AG09309 (cell line): ENCODE measurements at places on chromosomes 6 and 20.

DNA sequence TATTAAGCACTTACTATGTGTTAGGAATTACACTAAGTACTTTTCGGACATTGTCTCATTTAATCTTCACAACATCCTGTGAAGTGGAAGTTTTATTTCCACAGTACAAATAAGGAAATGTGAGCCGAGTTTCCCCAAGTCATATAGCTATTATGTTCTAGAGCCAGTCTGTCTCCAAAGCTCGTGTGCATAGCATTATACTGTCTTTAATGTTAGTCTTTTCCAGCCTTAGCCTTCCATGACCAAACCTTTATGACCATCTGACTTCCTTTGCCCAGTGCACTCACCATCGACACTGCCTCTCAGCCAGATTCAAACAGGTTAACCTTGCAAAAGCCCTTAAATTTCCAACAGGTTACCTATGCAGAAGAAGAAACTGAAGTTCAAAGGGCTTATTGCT lies 55.7 kb downstream of the PKIB start:
- DNase-seq, result no peak

DNA sequence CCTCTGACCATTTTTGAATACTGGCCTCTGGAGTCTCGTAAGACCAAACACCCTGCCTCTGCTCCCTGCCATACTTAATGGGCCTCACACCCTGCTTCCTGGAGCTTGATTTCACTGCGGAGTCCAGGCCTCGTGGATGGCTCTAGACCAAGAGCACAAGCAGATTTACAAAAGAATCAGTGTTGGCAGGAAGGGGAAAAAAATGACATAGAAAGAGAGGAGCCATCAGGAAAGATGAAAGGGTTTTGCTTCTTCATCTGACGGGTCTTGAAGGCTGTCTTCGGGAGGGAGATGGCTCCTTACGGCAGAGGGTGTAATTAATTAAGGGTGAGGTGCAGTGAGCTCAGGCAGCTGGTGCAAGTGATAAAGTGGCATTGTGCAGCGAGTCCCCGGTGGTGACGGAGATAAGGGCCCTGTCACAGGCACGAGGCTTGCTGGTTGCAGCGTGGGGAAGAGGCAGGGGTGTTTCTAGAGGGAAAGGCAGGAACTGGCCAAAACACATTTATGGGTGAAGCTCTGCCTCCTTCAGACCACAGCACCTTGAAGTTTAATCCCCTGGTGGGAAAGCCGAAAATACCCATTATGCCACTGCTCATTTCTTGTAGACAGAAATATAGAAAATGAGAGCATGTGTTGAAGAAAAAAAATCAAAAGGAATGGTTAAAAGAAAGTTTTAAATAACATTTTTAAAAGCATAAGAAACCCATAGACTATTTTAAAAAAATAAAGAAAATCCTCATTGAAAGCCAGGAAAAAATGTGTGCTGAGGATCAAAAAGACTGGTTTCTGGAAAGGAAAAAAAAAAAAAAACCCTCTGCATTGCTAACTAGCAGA lies 128.6 kb upstream of the LRFN2 start:
- DNase-seq, result no peak

DNA sequence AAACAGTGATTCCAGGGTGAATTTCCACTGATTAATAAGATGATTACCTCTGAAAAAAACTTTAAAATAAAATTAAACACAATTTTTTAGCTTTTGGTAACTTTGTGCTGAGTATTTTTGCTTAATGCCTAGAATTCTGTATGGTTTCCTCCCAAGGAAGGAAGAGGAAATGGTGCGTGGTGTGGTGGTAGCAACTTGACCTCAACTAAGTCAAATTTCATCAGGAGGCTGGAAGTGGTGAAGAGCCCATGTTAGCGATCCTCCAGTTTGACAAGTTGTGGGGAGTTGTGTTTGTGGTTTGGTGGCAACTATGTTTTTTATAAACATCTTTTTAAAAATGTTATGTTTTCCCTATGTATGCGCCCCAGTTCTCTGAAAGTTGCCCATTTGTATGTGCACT lies 5.0 kb upstream of the RTF2 start:
- DNase-seq, result no peak

DNA sequence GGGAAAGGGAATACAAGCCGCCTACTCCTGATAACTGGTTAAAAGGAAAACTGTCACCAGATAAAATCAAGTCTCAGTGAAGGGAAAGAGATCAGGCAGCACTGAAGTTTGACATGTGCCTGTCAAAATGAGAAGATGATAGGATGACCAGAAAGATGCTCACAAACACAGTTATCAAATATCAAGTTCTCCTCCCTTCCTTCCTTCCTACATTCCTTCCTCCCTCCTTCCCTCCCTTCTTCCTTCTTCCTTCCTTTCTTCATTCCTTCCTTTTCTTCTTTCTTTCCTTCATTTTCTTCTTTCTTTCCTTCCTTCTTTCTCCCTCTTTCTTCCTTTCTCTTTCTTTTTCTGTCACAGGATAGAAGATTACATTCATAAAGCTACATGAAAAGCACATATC lies 55.2 kb downstream of the MYB start:
- DNase-seq, result no peak

DNA sequence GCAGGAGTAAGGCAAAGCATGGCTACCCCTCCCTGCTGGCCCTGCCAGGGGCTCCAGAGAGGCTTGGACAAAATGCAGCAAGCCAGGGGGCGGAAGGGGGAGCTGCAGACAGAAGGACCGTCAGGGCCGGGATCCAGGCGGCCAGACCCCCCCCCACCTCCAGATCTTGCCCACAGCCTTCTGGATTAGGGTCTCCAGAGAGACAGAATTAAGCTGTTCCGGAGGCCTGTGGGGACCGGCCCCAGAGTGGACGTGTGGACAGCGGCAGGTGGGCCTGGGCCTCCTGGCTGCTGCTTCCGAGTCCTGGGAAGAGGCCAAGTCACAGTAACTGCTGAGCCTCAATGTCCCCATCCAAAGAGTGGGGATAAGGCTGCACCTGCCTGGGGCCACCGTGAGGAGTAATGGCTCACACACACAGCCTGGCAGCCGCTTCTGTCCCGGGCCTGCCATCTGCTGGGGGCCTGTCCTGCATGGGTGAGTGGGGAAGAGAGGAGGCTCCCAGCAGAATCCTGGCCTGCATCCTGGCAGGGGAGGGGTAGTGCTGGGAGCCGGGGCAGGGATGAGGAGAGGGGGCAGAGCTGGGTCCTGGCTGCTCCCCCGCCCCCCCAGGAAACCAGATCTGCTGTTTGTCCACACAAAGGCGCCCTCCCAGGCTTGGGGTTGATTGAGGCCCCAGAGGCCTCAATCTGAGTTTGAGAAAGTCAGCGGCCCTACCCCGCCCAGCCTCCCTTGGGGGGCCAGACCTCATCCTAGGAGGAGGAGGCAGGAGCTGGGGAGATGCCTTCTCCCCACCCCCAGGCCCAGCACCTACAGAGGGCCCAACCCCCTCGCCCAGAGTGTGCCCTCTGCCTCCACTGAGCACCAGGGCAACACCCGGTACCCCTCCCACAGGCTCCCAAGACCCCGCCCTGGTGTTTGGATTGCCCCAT lies 3.9 kb downstream of the LAMA5 start:
- DNase-seq, result no peak

DNA sequence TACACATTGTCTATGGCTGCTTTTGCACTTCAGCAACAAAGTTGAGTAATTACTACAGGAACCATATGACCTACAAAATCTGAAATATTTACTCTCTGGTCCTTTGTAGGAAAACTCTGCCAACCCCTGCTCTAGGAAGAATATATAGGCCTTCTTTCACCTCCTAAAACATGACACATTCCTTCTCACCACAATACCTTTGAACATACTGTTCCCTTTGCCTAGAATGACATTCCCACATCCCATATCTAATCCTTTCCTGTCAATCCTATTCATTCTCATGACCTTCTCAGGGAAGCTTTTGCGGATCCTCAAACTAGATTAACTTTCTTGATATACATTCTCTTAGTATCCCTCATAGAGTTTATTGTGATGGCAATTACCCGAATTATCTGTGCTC lies 18.0 kb upstream of the NCOA6 start:
- no peak for DNase-seq

- no peak for DNase-seq
Observed at GRCh38 chr20:51491393-51491792, 51.1 kb downstream of the NFATC2 start.

GRCh38 chr20:62310757-62311121 lies 7.9 kb downstream of the ADRM1 start:
- no peak for DNase-seq

GRCh38 chr6:18920701-18921100 lies 533.6 kb downstream of the RNF144B start:
- no peak for DNase-seq

DNA sequence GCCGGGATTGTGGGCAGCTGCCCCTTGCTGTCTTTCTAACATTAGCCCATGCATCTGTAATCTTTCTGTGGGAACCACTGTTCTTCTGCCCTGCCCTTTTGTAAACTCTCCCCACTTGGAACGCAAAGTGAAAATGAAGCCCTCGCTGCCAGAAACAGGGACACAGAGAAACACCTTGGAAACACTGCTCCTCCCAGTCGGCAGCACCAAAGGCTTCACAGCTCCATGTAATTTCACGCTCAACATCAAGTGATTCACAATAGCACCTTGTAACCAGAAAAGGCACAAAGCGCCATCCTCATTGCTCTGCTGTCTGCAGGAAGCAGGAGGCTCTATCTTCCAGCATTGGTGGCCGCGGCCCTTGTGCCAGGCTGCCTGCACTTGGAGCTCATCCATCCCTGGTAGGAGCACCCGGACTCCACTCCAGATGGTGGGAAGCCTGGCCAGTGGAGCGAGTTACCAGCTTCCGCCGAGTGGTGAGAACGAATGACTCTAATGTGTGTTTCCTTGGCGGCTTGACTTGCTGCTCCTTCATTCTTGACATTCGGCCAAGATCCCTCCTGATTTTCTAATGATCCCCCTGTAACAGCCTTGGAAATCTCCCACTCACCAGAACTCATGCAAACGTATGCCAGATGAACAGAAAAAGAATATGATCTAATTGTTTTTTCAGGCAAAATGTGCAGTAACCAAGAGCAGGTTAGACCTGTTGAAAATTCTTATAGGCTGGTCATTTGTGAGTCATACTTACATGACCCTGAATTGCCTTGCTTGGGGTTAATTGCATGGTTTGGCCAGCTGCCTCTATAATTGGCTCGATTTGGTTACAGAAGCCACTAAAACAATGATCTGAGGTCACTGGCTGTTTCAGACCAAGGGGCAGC lies 169.1 kb upstream of the CDYL start:
- DNase-seq, result no peak

DNA sequence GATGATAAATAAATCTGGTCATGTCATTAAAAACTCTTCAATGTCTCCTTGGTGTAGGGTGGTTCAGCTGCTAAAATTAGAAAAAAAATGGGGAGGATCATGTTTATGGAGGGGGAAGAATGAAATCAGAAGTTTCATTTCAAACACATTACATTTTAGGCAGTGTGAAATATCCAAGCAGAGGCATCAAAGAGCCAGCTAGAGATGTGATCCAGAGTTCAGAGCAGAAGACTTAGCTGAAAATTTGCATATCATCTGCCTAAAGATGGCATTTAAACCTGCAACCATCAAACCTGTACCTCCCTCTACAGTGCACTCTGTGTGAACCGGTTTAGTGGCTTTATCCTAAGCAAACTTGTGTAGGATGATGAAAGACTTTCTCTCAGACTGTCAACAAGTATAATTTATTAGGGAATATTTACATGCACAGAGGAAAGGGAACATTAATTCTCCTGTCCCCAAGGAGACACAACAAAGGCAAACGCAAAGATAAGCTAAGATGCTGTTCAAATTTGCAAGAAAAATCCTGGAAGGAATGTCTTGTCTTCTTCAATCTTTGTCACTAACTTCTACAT lies 84.8 kb upstream of the PLEKHG1 start:
- no peak for DNase-seq

- DNase-seq, result peak; percentile 35
Observed at GRCh38 chr6:131858765-131859415, 51.1 kb downstream of the ENPP1 start.

DNA sequence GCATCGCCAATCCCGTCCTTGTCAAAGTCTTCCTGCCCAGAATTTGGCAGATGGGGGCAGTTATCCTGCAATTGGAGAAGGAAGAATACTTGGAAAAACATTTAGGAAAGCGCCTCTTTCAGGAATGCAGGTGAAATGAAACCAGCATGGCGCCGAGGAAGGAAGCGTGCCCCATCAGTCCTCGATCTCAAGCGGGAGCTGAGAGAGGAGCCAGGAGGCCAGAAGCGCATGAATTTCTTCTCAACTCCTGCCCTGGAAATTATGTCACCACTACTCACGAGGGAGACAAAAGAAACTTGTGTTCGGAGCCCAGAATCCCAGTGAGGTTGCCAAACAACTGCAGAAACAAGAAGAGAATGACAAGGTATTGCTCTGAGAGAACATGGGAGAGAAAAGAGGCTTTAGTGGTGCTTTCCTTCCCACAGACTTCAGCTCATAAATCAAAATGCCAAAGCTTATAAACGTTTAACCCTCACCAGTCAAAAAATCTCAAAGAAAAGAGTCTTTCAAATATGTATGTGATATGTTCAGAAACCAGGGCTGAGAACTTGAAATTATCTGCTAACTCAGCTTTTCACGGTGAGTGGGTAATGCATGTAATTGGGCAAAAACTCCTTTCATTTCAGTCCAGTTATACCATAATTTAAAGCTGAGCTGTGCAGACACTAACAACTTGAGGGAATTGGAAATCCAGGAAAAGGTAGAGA lies 23.9 kb downstream of the THBS2 start:
- no peak for DNase-seq

DNA sequence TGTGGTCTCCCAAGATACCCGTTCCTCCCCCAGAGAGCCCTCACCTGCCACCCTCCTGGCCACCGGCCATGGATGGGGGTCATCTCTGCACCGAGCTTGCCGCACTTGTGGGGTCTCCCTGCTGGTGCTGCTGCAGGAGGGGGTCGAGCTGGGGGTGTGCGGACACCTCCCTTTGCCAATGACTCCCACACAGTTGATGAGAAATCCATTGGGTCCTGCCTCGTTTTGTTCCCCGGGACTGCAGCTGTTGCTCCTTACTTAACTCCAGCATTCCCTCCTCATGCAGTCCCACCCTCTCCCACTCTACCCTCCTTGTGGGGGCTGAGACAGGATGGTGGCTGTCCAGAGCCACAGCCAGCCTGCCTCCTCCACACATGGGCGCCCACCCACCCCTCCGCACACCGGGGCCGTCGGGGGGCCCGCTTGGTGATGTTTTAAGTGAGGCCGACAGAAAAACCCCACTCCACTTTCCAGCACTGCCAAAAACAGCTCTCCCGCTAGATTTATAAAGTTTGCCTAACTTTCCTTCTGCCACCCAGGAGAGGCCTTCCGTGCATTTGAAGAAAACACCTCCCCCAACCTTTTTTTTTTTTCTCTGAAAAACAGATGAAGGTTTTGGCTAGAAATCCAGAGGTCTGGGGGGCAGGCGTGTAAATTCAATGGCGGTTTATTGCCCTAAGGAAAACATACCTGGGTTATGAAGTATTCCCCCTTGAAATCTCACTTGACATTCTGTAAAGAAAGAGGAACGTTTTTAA lies 53.5 kb upstream of the APCDD1L start:
- no peak for DNase-seq
